ENCODE measurements at places on chromosomes 5 and 9.

GRCh38 chr9:84668196-84669012 lies 1.1 kb upstream of the NTRK2 start:
- DNase-seq = peak; percentile 71

GRCh38 chr9:127954831-127955293 lies 17.2 kb upstream of the DPM2 start:
- no peak for DNase-seq

DNA sequence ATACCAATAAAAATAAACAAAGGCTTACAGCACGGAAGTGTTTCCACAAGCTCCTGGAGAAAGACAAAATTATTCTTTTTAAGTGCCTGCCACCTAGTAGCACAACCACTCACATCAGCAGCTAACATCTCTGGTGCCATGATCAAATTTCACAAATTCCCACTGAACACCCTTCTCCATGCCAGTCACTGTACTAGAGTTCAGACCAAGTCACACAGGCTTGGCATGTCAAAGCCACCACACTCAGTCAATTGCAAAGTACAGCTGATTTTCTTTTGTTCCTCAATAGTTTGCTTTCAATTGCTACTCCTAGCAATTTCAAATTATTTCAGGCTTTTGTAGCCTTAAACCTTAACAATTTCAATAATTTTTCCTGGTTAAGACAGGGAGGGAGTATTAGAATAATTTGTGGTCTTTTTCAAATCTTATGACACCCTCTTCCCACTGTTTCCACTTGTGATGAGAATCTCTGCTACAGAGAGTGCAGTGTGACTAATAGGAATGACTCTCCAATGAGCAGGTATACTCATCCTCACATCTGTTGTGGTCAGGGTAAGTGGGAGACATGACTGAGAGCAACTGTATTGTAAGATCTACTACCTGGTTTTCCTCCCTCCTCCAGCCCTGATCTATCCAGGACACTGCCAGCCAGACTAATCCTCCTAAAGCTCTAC lies 46.2 kb downstream of the RNF145 start:
- DNase-seq = no peak

DNA sequence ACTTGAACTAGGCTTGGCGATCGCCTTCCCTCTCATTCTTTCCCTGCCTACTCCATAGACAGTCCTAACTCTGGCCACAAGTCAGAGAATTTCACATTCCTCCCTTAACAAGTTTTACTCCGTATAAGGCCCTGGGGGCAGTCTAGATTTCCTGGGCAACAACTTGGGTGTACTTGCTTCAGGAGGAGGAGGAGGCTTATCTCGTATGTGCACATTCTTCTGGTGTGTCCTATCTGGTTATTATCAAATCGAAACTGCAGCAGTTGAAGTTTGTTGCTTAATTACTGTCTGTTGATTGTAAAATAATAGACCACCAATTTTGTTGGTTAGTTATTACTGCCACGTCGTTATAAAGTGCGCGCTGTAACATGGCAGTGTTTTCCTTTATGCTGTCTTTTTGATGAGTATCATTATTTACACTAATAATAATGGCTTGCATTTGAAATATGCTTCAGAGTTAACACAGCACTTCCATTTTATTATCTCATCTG lies 42.0 kb downstream of the PIP5K1B start:
- DNase-seq = no peak

- no peak for DNase-seq
Observed at GRCh38 chr9:115353681-115354080, 235.7 kb upstream of the TNC start.

GRCh38 chr5:80745490-80745889 lies 90.7 kb upstream of the DHFR start:
- no peak for DNase-seq

- DNase-seq = no peak
Observed at GRCh38 chr9:77016121-77016525, 3.3 kb upstream of the FOXB2 start.

GRCh38 chr9:116286297-116286696 lies 132.7 kb downstream of the PAPPA start:
- no peak for DNase-seq

DNA sequence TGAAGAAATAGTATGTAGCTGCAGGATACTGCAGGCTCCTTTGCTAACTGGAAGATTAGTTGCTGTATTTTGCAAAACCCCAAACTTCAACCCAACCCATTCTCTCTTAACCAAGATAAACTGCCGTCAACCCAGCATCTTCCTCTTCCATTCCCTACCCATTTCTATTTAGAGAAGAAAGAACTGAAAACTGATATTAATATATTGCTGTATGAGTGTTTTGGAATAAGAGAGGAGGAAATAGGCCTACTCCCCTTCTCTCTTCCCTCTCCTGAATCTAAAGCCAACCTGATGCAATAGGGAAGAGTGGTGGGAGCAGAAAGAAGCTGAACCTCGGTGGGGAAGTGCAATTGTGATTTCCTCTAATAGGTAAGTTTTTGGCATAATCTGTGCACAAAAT lies 83.7 kb downstream of the TMEM215 start:
- no peak for DNase-seq

- DNase-seq = no peak
Observed at GRCh38 chr5:88930335-88930734, 47.4 kb upstream of the MEF2C start.
